Stimulated activated CD8-positive, alpha-beta memory T cell treated with anti-CD3 and anti-CD28 coated beads, Interleukin-7, amount 100 ng/mL, for 1 hour (primary cell): ENCODE measurements at places on chromosomes 16 and 17.
A peak's percentile ranks its signal among the peaks of the same experiment; 100 is the strongest.

- DNase-seq = no peak
These were observed 2.1 kb downstream of the MFAP4 start for GRCh38 chr17:19384723-19385391.

- DNase-seq = no peak
These were observed 3.9 kb downstream of the GNAO1 start for GRCh38 chr16:56195151-56195550.

DNA sequence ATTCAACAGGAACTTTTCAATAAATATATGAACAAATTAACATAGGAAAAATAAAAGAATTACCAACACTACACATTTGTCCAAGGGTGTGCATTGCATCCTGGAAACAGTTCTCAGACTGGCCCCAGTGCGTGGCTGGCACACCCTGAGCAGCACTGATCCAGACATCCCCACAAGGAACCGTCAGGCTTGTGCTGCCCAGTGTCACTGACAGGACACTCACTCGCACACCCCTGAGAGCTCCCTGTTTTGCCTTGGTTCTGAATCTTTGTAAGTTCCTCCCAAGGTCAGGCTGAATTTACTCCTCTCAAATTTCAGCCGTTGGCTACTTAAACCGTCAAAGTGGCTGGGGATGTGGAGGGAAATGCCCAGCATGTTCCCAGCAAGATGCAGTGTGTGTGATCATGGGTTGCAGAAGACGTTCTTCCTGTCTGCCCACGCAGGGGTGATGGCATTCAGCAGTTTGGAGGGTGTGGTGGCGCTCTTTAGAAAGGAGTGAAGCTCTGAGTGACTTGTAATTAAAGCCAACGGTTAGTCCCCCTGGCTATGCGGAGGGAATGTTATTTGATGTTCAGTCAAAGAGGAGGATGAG lies 1.7 kb downstream of the MT2A start:
- DNase-seq = peak; percentile 28

GRCh38 chr16:27925612-27926011 lies 137.9 kb downstream of the GSG1L start:
- DNase-seq = no peak

- DNase-seq = no peak
These were observed 25.9 kb upstream of the FAAP100 start for GRCh38 chr17:81578038-81578441.

DNA sequence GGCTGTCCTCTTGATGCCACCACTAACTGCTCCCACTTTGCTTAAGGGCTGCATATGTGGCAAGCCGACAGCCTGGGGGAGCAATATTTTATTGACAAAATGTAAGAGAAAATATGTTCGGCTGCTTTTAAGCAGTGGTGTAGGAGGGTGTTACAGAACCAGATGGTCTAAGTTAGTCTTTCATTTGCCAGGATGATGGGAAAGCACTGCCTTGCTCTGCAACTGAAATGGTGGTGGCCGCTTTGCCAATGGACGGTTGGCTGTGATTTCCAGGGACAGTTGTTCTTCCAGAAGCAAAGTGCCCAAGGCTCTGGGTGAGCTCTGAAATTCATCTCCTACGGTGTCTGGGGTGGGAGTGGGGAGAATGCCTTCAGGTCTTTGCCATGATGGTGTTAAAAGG lies 469.3 kb downstream of the TOX3 start:
- no peak for DNase-seq

GRCh38 chr17:12068946-12069345 lies 48.3 kb downstream of the MAP2K4 start:
- no peak for DNase-seq

DNA sequence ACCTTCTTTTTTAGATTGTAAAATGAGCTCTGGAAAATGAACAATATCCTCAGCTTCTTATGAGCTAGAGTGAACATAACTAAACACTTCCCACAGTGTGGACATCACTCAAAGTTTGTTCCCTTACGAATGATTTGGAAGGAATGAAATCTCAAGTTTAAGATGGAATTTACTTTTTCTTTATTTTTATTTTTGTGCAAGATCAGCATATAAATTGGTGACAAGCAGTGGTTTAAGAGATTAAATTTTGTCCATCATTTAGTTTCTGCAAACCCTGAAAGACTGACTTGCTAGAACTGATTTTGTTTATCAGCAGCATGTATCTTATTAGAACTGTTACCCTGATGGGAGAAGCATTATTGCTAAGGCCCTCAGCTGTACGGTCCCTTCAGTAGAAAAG lies 420.1 kb downstream of the CDH8 start:
- no peak for DNase-seq
